ENCODE measurements at places on chromosomes 2 and 18. TPM values are rescaled to one million over a fixed set of nuclear protein-coding genes. Genes with fewer than 3 reads are reported as not detected.

GPR45 gene
- total RNA-seq: not detected

GRCh38 chr2:134976074-134976702 lies 57.6 kb downstream of the CCNT2 start:
- H3K36me3 ChIP-seq: peaks cover 14% of the 10 kb centered on the region
- H3K27ac ChIP-seq: no peak overlapping the region
- no peak for DNase-seq
- H3K4me3 ChIP-seq: no peak overlapping the region

MALL gene
- 1.6 TPM for total RNA-seq

DNA sequence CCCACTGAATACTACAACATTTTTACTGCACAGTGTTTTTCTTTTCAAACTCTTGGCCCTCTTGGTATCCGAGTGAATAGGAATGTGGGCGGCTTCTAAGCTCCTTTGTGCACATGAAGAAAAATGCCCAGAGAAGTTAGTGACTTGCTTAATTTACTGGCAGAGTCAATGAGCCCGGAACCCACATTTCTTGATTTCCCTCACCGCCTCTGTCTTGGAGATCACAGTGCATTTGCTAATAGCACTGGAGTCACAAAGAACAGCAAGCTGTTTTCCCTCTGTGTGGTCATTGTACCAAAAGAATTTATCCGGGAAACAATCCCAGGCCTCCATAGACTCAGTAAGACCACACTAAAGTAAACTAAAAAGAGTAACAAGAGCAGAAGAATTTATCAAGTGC lies 18.9 kb downstream of the STON1 start:
- H3K27me3 ChIP-seq: no peaks in the 10 kb centered on the region
- no peak overlapping the region for H3K27ac ChIP-seq
- no peak overlapping the region for H3K4me3 ChIP-seq
- DNase-seq: no peak
- H3K4me1 ChIP-seq: no peaks in the 10 kb centered on the region

MXD1 gene
- 10.6 TPM for total RNA-seq

DNA sequence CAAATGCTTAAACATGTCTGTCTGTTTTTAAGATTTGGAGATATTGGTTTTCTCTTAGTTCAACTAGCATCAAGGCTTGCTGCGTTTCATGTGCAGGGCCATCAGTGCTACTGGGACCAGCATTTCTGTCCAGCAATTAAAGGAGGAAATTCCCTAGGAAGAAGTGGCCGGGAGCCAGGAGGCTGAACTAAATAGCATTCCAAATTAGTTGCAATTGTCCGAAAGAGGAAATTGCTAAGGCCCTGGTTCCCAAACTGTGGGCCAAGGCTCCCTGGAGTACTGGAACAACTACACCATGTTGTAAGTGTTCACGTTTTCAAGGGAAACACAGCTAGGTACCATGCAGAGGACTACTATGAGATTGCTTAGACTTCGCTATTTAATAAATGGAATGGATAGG lies 257.9 kb downstream of the PTPRM start:
- no peak overlapping the region for H3K4me3 ChIP-seq
- no peak overlapping the region for H3K27ac ChIP-seq
- H3K27me3 ChIP-seq: peaks cover 1% of the 10 kb centered on the region
- DNase-seq: no peak
- no peaks in the 10 kb centered on the region for H3K4me1 ChIP-seq

GRCh38 chr18:36724591-36725001 lies 104.2 kb downstream of the TPGS2 start:
- H3K27me3 ChIP-seq: peaks cover 4% of the 10 kb centered on the region
- no peaks in the 10 kb centered on the region for H3K36me3 ChIP-seq

- H3K4me1 ChIP-seq: peaks cover 2% of the 10 kb centered on the region
- peaks cover 2% of the 10 kb centered on the region for H3K36me3 ChIP-seq
- peaks cover 6% of the 10 kb centered on the region for H3K27me3 ChIP-seq
- no peak overlapping the region for H3K4me3 ChIP-seq
These were observed 26.9 kb downstream of the SGPP2 start for GRCh38 chr2:222451224-222451674.

LCT gene
- total RNA-seq: 0.16 TPM

- no peak overlapping the region for H3K27ac ChIP-seq
- no peak for DNase-seq
- H3K4me3 ChIP-seq: no peak overlapping the region
- peaks cover 2% of the 10 kb centered on the region for H3K27me3 ChIP-seq
- no peaks in the 10 kb centered on the region for H3K36me3 ChIP-seq
- H3K4me1 ChIP-seq: no peaks in the 10 kb centered on the region
These were observed 72.3 kb downstream of the CMPK2 start for GRCh38 chr2:6793371-6793770.

KCNG2 gene
- not detected for total RNA-seq

SKA1 gene
- total RNA-seq: 38.6 TPM

DNA sequence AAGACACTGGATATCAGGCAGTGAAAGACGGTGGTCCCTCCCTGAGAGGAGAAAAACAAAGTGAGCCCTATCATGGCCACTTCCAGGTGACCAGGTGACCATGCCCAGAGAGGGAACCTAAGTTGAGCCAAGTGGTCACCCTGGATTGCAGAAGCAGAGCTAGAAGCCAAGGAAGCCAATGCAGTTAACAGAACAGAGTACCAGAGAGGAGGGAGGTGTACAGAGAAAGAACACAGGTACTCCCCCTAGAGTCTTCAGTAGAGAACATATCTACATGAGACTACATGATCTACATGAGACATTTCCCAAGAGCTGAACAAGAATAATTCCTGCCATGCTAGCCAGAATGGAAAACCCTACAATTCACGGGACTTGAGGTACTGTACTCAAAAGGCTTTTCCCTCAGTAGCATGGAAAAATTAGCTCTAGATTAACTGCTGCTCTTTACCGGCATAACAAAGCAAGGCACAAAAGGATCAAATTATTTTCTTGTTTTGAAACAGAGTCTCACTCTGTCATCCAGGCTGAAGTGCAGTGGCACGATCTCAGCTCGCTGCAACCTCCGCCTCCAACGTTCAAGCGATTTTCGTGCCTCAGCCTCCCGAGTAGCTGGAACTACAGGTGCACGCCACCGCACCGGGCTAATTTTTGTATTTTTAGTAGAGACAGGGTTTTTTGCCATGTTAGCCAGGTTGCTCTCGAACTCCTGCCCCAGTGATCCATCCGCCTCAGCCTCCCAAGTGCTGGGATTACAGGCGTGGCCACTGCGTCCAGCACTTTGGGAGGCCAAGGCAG lies 23.5 kb downstream of the ROCK2 start:
- no peak for DNase-seq
- H3K27ac ChIP-seq: no peak overlapping the region
- no peak overlapping the region for H3K4me3 ChIP-seq
- H3K36me3 ChIP-seq: peaks cover 6% of the 10 kb centered on the region
- no peaks in the 10 kb centered on the region for H3K27me3 ChIP-seq

CAPG gene
- 45.6 TPM for total RNA-seq

- no peak overlapping the region for H3K27ac ChIP-seq
- H3K36me3 ChIP-seq: no peaks in the 10 kb centered on the region
- peaks cover 2% of the 10 kb centered on the region for H3K27me3 ChIP-seq
- H3K4me1 ChIP-seq: no peaks in the 10 kb centered on the region
- no peak overlapping the region for H3K4me3 ChIP-seq
These were observed 657.8 kb downstream of the MBD2 start for GRCh38 chr18:53566626-53567025.

All from activated CD4-positive, alpha-beta T cell treated with anti-CD3 and anti-CD28 coated beads for 36 hours (primary cell).